RPMI8226 (cell line): ENCODE measurements at places on chromosomes 4 and X.

DNA sequence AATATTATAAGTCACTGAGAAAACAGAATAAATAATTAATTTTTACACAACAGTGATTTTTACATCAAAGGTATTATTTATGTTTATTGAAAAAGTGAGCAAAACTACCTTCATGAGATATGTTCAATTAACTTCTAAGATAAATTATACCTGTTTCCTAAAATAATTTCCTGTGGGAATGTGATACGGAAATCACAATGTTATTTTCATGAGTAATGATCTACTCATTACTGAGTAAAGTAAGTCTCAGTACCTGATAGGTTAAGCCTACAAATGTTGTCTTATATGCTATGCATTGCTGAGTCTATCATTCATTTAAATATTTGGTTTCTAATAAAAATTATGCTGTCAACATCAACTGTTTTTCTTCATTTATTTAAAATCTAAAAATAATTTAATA, 324.0 kb downstream of the STPG2 start:
- no peak for DNase-seq

DNA sequence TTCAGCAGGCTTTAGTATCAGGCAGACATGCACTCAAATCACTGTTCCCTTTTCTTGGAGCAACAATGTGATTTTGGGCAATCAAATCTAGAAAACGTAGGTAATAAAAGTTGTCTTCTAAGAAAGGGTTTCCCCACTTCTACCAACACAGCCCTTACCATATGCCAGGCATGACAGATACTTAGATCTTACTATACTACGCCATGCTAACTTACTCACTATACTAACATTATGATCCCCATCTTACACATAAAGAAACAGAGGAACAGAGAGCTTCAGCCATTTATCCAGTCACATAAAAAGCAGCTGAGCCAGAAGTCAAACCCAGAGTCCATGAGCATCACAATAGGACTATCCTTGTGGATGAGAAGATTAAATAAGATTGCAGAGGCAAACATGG, 9.2 kb downstream of the TXK start:
- no peak for DNase-seq

DNA sequence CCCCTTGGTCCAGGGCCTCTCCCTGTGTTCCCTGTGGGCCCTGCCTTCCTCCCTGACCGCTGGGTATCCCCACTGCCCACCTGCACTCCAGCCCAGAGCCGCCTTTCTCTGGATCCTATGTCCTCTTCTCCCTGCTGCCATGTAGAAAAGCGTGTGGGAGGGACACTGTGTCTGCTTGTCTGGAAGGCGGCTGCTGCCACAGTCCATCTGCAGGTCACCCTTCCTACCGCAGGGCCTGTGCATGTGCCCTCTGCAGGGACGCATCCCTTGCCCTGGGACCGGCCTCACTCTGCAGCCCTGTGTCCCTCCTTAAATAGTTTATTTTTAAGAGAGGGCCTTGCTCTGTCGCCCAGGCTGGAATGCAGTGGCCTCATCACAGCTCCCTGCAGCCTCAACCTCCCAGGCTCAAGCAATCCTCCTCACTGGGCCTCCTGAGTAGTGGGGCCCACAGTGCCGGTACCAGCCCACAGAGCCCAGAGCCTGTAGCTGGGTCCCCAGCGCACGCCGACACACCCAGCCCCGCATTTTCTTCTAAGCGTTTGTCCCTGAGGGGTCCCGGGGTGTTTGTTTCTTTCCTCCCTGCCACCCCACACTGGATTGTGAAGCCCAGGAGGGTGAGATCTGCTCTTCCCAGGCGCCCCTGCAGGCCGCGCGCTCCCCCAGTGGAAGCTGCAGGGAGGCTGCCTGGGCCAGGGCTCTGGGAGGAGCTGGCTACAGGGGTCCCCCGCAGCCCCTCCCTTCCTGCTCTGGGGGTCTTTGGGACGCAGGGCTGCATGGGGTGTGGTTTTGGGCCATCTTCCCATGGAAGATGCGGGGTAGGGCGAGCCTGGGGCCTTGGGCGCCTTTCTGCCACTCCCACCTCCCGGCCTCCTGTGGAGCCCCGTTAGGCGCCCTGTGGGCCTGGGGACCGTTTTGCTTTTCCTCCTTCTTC, 12.8 kb upstream of the NAT8L start:
- DNase-seq, result no peak

DNA sequence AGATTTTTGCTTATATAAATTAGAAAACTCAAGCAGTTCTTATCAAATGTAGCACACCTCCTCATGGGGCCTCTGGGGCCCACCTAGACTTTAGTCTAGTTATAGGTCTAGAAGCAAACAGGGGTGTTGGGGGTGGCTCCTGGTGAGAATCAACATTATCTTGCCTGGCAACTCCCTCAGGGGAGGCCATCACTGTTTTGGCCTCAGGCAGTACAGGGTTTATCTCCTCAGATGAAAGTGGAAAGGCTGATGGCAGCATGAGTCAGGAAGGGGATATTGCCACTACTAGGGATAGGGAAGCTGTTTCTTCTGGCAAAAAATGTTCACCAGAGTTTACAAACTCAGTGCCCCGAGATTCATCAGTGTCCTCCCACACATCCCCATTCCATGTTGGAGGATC, 232.4 kb upstream of the BMP3 start:
- DNase-seq, result no peak

- DNase-seq, result peak; percentile 45
These were observed 329 bp downstream of the TBC1D14 start for GRCh38 chr4:6909970-6910339.

DNA sequence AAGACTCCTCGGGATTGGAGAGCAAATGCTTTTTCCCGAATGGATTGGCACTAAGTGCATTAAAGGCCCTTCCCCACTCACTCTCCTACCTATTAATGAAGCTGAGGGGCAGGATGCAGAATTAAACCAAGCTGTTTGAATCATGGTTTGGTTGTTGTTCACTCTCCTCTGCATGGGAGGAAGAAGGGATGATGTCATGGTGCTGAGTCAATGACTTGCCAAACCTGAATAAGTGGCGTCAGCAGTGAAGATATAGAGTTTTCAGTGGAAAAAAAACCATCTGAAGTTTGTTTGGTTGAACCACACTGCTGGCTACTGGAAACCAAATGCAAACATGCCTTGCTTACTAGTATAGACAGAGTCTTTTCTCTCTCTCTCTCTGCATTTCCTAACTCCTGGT, 19.8 kb upstream of the ZXDA start:
- peak; percentile 30 for DNase-seq

GRCh38 chr4:11348449-11349088, 80.1 kb downstream of the HS3ST1 start:
- DNase-seq, result no peak

- no peak for DNase-seq
These were observed 798.1 kb downstream of the PDHA2 start for GRCh38 chr4:96637971-96638412.

- DNase-seq, result no peak
These were observed 96.1 kb upstream of the VCX start for GRCh38 chrX:7746856-7747255.

GRCh38 chr4:28247805-28248204, 1387.2 kb downstream of the STIM2 start:
- DNase-seq, result no peak

DNA sequence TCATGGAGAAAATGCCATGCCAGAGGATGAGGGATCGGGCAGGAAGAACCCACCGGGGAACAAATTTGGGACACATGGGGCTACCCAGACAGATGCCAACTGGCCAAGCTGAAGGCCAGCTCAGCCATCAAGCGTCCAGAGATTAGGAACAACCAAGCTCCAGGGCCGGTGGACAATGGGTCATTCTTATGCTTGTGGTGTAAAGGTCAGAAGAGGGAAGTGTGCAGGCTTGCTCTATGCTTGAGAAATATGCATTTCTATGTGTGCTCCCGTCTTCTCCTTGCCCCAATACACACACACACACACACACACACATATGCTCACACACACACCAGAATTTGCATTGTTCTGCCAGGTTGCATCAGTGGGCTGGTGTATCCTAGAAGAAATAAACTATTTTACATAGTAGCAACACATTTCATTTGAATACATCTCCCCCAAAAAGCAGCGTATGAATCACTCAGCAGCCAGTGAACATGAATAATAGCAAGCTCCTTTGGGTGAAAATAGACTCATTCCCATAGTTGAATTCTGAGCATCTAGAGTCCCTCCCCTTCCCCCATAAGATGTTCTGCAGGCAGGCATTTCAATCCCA, 201.9 kb upstream of the PPARGC1A start:
- DNase-seq, result no peak

GRCh38 chrX:134908356-134908755, 82.4 kb upstream of the SMIM10 start:
- no peak for DNase-seq

- no peak for DNase-seq
These were observed 104.1 kb downstream of the PALLD start for GRCh38 chr4:168600796-168601583.

- DNase-seq, result no peak
These were observed 29.3 kb downstream of the PCGF3 start for GRCh38 chr4:734951-735350.

DNA sequence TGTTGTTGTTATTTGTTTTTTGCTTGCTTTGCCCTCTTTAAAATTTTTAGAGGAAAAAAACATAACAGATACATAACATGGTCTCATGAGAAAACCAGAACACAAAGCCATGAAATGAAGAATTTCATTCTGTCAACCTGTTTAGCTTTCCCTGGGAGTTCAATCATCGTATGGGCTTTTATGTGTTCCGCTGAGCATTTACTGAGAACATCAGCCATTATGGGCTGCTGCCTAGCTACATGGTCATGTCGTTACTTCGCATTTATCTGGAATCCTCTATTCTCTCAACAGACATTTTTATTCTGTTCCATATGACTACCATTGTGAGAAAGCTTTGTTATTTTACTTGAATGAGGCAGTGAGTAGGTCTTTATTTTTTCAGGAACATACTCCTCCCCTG, 51.4 kb downstream of the NDST3 start:
- no peak for DNase-seq

DNA sequence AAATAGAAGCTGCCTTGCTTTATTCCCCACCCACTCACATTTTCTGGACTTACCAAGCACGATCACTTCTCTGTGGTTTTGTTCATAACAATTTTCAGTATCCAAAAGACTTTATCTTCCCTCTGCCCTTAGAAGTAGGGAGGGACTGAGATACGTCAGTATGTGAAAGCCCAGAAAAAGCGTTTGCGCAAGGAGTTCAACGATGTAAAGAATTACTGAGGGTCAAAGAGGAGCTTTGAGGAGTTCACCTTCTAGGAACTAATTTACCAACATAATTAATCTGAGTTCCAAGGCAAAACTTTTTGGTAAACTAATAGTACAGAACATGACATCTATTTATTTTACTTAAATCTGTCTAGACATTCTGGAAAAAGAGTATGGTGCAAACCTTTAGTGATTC, 84.6 kb downstream of the MBNL3 start:
- DNase-seq, result no peak

DNA sequence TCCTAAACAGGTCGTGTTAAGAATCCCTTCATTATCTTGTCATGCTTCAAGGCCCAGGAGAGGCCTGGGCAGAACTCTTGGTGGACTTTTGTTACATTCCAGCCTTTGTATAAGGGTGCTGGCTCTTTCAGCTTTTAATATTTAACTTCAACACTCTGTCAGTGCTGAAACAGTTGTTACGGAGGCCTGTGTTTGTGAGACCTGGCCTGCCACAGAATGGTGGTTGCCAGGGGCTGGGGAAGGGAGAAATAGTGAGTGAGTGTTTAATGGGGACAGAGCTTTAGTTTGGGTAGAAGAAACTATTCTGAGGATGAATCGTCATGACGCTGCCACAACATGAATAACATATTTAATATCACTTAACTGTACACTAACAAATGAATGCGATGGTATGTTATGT, 1027.6 kb upstream of the PRKX start:
- DNase-seq, result no peak

GRCh38 chr4:87330761-87331160, 8.1 kb upstream of the HSD17B13 start:
- DNase-seq, result no peak

DNA sequence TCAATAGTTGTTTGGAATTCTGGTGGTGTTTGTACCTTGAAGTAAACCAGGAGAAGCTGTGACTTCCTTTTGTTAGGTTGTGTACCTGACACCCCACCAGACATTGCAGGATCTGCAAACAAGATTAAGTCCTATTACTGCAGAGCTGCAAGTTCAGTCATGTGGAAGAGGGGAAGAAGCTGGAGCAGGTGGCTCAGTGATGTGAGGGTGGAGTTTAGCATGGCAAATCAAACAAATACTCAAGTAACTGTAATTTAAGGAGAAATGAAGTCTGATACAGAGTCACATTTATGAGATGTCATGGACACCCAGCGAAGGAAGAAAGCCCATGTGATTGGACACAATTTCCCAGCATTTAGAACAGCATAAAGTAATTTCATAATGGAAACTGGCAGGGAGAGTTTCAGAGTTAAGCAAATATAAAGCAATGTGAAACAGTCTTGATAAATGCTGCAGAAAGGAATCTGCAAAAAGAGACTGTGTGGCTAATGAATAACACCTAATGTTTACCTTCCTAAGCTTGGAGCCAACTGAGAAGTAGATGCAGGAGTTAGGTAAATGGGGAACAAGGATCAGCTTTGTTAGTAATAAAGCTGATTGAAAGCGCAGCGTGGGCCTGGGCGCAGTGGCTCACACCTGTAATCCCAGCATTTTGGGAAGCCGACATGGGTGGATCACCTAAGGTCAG, 249.1 kb downstream of the GBA3 start:
- no peak for DNase-seq

DNA sequence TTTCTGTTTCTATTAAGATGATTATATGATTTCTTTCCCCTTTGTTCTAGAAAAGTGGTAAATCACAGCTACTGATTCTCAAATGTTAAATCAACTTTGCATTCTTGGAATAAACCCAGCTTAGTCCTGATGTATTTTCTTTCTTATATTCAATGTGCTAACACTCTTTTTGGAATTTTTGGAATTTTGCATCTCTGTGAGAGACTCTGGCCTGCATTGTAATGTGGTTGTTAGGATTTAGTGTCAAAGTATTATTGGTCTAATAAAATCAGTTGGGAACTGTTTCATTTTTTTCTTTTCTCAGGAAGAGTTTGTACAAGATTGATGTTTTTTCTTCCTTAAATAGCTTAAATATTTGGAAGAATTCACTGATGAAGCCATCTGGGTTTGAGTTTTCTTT, 109.6 kb downstream of the KIT start:
- no peak for DNase-seq

GRCh38 chr4:10085386-10085785, 31.2 kb downstream of the WDR1 start:
- DNase-seq, result no peak

GRCh38 chrX:31319586-31319985, 247.7 kb upstream of the FTHL17 start:
- no peak for DNase-seq

- no peak for DNase-seq
These were observed 9.9 kb downstream of the APBB2 start for GRCh38 chr4:41204400-41204978.

DNA sequence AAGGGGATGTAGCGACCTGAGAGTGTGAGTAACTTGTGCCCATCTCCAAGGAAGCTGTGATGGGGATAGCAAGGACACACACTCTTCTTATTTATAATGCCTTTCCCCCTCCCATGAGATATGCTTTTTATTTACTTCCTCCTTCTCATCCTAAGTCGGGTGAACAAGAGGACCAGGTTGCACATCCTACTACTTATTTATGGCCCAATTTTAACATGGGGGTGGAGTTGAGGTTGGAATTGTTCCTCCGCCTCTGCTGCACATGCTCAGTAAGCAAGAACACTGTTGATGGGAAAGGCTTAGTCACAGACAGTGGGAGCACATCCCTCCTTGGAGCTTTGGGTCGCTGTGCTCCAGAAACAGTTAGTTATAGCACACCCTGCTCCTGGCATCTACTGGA, 15.2 kb upstream of the TLR8 start:
- no peak for DNase-seq
